CD4-positive, alpha-beta T cell treated with Interleukin-21 for 1 hour (primary cell): ENCODE measurements at places on chromosomes 7 and 10.

DNA sequence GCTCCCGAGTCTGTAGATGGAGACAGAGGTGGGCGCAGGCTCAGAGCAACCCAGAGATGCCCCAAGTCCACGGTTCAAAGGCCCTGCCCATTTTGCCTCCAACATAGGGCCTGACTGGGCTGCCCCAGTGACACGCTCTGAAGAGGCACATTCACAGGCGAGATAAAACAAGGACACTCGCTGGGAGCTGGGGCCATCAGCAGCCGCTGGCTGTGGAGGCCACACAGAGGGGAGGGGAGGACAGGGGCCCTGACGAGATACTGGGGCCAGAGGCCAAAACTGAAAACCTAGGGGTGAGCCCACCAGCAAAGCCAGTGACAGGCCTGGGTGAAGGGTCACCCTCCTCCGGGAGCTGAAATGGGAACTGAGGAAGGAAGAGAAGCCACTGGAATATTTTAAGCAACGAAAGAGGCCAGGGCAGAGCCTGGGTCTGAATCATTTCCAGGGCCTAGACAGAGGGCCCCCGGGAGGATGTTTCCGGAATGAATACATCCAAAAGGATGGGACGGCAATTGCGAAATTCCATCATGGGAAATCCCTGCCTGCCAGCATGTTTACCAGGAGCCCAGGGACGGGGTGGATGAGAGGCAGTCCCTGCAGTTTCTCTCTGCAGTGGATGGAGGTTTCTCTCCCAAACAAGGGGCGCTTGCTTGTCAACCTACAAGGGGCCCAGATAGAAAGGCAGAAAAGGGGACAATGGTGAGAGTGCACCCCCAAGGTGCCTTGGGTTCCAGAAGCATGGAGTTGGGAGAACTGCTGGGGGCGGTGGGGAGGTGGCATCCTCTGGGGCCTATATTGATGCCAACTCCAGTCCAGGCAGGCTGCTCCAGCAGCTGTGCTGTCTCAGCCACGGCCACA, 29.0 kb upstream of the HSPA12A start:
- DNase-seq: no peak

DNA sequence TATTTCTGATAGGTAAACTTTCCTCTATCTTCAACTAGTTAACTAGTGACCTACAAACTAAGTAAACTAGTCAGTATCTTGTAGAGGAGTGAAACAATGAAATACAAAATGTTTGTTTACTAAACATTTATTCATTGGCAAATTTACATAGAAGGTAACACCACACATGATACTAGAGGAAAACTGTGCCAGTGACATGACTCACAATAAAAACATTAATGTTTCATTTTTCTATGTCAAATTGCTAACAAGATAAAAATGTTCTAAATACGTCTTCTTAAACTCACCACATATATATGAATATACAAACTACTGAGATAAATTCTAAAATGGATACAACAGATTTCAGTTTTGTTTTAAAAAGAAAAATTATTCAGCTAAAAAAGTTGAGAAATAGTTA, 471.3 kb downstream of the PARD3 start:
- DNase-seq: no peak

GRCh38 chr10:625333-625696, 64.2 kb downstream of the DIP2C start:
- DNase-seq: no peak

DNA sequence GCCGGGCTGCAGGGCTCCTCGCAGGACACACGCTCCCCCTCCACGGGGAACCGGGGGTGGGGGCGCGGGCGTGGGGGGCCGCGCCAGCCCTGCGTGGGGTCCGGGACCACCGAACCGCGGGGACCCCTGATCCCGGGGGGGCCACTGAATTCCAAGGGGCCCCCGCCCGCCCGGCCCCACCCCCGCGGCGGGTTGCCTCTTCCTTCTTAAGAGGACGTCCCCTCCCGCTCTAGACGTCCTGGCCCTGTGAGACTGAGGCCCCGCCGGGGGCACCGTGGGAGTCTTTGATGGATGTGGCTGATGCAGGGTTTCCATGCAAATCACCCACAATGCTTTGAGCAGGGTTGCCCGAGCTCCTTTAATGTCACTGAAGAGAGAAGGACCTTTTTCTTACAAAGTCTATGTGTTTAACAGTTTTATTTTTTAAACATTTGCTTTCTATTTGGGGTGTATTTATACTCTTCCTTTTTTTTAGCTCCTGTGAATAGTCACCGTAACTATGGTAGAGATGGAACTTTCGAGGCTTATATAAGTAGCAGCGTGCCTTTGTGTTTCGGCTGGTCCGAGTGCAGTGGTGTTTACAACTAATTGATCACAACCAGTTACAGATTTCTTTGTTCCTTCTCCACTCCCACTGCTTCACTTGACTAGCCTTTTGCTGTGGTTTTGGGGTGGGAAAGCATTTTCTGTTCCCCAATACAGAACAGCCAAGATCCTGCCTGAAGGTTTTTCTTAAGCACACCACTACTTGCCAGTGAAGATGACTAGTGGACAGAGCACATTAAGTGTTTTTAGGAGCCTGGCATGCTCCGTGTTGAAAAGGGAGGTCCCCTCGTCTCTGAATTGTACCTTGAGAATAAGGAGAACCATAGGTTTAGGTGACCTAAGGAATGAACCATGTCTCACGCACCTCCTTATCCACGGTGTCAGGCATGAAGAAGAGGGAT, 44.8 kb downstream of the PDIA4 start:
- peak; percentile 88 for DNase-seq

DNA sequence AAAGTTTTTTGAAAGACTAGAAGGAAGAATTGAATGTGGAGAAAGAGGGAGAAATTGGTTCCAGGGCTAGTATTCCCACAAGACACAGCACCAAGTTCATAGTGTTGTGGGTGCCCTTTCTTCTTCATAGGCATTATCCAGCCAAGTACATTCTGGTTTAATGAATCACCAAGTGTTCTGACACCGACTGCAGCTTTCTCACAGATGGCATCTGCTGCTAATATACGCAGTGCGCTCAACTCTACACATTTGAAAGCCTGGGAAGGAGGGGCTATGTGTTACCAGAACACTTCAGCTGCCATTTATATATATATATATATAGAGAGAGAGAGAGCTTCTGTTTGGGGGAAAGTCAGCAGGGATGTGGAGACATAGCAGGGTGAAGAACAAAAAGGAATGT, 1168.4 kb downstream of the GATA3 start:
- no peak for DNase-seq

GRCh38 chr7:134293002-134293740, 23.6 kb downstream of the SLC35B4 start:
- peak; percentile 5 for DNase-seq

DNA sequence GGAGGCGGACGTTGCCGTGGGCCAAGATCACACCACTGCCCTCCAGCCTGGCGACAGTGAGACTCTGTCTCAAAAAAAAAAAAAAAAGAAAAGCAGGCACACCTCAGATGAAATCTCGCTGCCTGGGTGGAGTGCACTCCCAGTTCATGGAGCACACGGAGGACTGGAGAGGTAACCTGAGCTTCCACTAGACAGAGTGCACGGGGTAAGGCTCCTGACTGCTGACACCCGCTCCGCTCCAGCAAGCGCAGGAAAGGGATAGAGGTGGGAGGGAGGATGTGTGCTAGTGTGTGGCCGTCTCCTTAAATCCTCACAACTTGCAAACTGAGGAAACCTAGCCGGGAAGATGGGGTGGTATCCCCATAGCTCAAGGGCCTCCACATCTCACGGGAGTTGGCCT, 50.8 kb downstream of the FAM53B start:
- no peak for DNase-seq

GRCh38 chr10:103277713-103278536, 987 bp downstream of the INA start:
- DNase-seq: no peak

DNA sequence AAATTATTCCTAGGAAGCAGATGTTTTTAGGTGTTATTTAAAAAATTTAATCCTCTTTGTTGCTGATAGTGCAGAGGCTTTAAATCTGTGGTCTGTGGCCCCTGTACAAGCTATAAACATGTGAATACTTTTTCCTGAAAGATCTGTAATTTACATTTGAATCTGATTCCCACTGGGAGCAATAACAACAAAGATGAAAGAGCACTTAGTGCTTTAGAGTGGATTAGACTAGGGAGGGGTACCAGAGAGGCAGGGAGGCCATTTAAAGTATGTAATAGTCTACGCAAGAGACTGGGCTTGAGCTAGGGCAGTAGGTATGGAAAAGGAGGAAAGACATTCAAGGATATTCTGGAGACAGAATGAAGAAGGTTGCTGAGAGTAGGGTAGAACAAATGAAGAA, 19.1 kb downstream of the BTRC start:
- DNase-seq: no peak

DNA sequence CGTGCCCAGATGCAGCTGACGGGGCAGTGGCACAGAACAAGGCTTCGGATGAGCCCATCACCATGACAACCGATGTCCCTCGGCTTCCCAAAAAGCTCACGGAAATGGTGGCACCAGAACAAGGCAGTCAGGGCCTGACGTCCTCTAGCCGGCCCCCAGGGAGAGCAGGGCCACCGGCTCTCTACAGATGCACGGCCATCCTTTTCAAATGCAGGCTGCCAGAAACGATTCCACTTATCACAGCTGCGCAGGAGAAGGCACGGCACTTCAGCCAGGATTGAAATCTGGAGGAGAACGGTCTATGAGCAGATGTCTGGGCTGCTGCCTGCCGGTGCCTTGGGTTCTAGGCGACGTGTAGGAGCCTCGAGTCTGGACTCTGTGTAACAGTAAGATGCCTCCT, 223.8 kb downstream of the ZMYND11 start:
- no peak for DNase-seq

GRCh38 chr10:85741626-85742300, 624.8 kb downstream of the GRID1 start:
- DNase-seq: peak; percentile 15

DNA sequence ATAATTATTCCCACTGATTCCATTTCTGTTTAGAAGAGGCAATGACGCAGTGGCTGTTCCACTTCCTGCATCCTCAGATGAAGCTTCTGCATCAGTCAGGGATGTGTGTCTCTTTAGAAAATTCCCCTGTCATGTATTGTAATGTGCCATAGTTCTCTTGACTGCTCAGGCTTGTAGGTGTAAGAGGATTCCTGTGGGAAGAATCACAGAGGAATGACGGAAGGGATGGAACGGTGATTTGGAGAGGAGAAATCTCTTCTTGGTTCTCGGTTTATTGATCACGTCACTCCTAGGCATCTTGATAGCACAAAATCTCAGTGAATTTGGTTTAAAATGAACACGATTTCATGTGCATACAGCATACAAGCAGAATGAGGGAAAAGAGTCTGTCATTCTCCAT, 69.8 kb upstream of the PRKCQ start:
- no peak for DNase-seq

- no peak for DNase-seq
Measured at GRCh38 chr7:3176112-3177000, 124.7 kb upstream of the SDK1 start.

GRCh38 chr7:158530800-158531609, 56.6 kb downstream of the PTPRN2 start:
- DNase-seq: no peak

GRCh38 chr10:132500781-132501415, 36.7 kb upstream of the INPP5A start:
- DNase-seq: no peak

GRCh38 chr10:132117146-132117545, 51.4 kb downstream of the JAKMIP3 start:
- no peak for DNase-seq

DNA sequence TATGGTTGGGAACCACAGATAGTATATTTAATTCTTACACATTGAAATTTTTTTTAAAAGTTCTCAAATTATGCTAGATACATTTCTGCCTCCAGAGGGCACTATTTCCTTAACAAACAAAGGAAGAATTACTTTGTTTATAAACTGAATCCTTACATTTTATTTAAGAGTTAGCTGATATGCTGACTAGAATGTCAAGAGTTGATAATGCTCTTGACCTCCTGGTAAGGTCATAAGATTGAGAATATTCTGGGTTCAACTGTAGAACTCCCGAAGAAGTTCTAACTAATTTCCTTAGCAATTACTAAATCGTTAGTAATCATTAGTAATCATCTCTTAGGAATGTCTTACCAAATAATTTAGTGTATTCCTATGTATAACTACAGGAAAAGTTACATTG, 95.3 kb upstream of the CYP26C1 start:
- peak; percentile 30 for DNase-seq

GRCh38 chr10:63496561-63496960, 24.6 kb upstream of the REEP3 start:
- DNase-seq: no peak

GRCh38 chr10:5905854-5906507, 15.9 kb downstream of the FBH1 start:
- no peak for DNase-seq

GRCh38 chr10:49655099-49655498, 24.4 kb upstream of the C10orf53 start:
- DNase-seq: no peak

- no peak for DNase-seq
Measured at GRCh38 chr7:109890622-109891021, 1200.3 kb upstream of the LRRN3 start.

GRCh38 chr7:36037121-36037662, 115.9 kb upstream of the EEPD1 start:
- DNase-seq: peak; percentile 21

GRCh38 chr7:30977896-30978564, 14.3 kb downstream of the GHRHR start:
- no peak for DNase-seq

DNA sequence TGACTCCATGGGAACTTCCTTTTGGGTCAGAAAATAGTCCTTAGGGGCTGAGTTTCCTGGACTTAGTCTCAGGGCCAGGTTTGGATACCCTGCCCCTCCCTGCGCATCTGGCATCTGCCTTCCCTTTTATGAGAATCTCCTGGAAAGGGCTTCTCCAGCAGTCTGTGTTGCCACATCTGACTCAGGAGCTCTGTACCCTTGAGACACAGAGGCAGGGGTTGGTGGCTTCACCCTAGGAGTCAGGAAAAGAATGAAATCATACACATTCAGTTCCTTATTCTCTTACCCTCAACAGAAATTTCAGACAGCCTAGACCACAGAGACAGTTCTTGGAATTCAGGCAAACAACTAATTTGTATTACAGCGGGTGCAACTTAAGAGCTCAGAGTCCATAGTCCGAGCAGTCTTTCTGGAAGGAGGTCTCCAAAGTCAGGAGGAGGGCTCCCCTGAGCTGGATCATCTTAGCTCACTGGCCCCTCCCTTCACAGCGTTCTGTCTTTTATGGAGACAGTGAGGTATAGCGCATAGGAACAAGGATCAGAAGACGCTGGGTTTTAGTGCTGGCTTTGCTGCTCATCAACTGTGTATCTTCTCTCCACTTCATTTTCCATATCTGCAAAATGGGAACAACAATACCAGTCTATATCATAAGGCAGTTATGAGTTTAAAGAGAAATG, 3.0 kb upstream of the PLAU start:
- no peak for DNase-seq

DNA sequence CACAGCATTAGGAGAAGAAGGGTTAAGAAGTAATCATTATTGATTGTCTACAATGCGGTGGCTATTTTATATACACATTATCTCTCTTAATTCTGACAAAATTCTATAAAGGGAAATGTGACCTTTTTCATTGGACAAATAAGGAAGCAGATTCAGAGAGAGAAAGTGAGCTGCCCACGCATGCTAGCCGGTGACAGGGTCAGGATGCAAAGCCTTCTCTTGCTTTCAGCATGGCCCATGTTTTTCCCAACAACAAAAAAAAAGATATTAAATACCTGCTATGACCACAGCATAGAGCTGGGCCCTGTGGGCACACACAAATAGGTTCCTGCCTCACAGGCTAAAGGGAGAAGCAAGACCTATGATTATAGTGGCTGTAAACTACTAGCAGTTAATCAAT, 66.8 kb downstream of the PPP1R3C start:
- DNase-seq: no peak

GRCh38 chr10:85851325-85851724, 515.3 kb downstream of the GRID1 start:
- no peak for DNase-seq
